ENCODE measurements at places on chromosomes 1 and 21.

GRCh38 chr1:12565094-12565965, 52.7 kb downstream of the DHRS3 start:
- DNase-seq = no peak

DNA sequence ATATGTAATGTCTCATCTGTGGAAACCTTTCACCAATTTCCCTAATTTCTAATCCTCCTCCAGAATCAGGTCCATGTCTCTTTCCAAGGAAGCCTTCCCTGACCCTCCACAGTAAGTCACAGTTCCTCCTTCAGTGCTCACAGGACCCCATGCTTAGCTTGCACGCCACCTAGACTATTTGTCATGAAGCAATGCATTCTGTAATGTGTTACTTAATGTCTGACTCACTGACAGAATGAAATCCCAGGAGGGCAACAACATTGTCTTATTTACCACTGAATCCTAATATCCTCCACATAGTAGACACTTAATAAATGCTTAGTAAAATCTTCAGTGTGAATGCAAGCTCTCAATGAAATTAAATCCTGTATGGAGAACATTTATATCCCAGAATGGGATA, 245.9 kb upstream of the PLD5 start:
- DNase-seq = no peak

GRCh38 chr1:199054694-199055093, 415.9 kb downstream of the PTPRC start:
- no peak for DNase-seq

DNA sequence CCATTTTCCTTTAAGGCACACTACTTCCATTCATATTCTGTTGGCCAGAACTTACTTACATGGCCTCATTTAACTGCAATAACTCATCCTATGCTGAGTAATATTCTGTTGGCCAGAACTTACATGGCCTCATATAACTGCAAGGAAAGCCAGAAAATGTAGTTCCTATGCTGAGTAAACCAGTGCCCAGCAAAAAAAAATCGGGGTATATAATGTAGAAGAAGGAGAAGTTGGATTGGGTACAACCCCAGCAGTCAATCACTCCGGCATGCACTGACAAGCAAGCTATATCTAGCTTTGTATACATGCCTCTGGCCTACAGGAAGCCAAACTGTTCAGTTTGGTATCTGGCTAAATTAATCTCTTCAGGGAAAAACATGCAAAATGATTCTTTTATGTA, 39.4 kb upstream of the PPIH start:
- no peak for DNase-seq

- DNase-seq = no peak
Measured at GRCh38 chr1:12345350-12346217, 115.8 kb downstream of the VPS13D start.

DNA sequence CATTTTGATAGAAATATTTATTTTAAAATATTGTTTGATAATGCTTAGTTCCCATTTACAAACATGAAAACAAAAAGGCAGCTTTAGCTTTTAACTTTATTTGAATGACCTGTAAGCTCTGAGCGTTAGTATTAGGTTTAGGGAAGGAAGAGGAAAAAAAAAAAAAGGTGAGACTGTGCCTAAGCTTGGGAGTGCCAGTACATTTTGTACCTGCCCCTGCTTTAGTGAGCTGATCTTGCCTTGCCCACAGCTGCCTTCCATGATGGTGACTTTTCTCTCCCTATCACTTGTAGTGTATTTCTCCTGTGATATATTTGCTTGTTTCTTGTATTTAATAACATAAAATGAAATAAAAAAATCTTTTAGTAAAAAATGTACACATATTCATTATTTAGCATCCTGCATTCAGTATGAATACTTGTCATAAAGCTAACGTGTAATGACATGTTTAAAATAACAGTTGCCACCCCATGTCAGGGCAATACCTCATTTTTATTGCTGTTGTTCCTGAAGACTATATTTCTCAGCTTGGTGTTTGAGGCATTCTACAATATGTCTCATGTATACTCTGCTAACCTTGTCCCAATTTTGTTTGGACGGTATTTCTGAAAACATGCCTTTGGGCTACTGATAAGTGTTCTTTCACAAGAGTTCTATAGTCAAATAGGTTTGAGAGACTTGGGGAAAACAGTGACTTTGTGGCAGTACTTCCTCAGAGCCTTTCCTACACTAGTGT, 76.3 kb downstream of the NEK7 start:
- no peak for DNase-seq

GRCh38 chr1:245894843-245895242, 612.2 kb downstream of the SMYD3 start:
- DNase-seq = no peak

DNA sequence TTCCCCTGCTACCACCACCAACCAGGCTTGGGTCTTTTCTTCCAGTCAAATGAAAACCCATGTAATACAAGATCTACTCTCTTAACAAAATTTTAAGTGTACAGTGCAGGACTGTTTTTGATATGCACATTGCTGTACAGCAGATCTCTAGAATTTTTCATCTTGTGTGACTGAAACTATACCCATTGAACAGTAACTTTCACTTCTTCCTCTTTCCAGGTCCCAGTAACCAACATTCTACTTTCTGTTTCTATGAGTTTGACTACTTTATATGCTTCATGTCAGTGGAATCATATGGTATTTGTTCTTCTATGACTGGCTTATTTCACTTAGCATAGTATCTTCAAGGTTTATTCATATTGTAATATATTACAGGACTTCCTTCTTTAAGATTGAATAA, 45.3 kb upstream of the PLPPR4 start:
- no peak for DNase-seq

GRCh38 chr1:75582725-75583261, 28.1 kb downstream of the SLC44A5 start:
- no peak for DNase-seq

GRCh38 chr1:145992502-145992936, 3.9 kb downstream of the TXNIP start:
- peak; percentile 33 for DNase-seq

DNA sequence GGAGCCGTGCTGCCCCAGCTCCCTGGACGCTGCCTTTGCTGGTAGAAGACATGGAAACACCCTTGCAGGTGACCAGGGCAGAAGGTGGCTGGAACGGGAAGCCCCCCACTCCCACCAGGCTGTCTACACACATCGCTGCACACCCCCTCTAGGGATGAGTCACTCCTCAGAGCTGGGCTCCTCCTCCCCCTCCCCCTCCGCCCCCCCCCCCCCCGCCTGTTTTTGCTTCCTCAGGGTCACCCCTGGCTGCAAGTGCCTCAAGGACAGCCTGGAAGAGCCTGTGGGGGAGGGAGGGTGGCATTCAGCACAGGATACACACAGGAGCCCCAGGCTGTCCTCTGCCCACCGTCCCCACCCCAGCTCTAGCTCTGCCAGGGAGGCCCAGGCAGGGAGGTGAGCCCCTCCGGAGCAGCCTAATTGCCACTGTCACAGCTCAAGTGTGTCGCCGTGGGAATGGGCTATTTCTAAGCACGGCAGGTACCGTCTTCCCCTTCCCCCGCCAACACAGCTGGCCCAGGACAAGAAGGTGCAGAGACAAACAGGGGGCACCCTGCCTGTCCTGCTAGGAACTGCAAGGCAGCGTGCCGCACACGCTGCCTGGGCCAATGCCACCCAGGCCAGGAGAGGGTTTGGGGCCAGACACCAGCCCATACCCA, 2.5 kb downstream of the FNDC10 start:
- DNase-seq = peak; percentile 32

GRCh38 chr1:203127666-203128430, at the start of gene ADORA1:
Gene ADORA1, plus strand, starts transcription at chr1:203127726. Its CDS starts 1,116 bp downstream, at chr1:203128842.
- no peak for DNase-seq

DNA sequence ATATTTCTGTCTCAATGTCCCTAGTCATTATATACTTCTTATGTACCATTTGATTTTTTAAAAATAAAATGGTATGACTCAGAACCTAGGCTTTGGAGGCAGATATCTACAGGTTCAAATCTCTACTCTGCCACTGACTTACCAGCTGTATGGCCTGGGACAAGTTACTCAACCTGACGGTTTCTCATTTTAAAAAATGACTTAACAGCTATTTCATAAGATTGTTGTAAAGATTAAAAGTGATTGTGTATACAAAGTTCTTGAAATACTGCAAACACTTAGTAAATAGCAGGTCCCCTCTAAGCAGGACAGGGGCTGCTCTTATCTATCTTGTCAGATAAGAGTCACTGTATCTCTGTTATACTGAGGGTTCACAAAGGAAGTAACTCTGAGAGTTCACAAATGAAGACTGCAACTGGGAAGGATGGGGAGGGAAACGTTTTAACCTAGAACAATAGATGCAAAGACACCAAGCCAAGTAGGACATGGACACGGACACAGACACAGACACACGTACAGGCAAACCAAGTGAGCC, 2.6 kb downstream of the BCAR3 start:
- no peak for DNase-seq

DNA sequence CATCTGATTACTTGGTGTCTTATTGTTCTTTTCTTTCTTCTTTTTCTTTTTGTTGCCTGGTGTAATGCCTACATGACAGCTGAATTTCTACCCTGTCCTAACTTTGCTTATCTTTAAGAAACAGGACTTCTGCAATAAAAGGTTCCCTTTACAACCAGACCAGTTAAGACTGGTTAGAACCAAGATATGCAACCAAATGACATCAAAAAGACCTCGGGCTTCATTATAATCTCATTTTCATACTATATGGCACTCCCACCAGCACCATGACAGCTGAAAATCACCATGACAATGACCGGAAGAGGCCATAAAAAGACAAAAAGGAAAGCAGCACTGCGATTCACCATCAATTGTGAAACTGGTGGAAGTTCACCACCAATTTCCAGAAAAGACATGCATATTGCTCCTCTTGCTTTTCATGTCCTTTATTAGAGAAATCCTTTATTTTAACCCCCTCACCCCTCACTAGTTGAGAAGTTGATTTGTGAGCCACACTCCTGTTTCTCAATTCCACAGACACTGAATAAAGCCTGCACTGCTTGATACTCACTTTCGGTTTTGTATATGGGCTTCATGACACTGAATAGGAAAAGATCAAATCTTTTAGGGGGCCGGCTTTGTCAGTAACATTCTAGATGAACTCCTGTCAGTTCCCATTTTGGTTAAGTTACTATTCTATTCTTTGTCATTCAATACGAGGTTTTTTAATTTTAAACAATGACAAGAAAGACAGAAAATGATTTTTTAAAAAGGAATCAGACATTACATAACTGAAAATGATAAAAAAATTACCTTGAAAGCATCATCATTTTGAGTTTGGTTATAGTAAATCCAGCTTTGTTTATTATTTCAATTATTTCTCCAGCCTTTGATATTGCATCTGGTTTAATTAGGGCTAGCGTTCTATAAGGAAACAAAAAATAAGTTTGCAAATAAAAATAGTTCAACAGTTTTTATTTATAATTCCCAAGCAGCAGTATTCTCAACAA, 58.1 kb downstream of the NME7 start:
- DNase-seq = peak; percentile 92

- DNase-seq = peak; percentile 59
Measured at GRCh38 chr1:904310-904950, 19.3 kb upstream of the SAMD11 start.

GRCh38 chr1:169392406-169392805, 24.4 kb downstream of the BLZF1 start:
- DNase-seq = no peak

DNA sequence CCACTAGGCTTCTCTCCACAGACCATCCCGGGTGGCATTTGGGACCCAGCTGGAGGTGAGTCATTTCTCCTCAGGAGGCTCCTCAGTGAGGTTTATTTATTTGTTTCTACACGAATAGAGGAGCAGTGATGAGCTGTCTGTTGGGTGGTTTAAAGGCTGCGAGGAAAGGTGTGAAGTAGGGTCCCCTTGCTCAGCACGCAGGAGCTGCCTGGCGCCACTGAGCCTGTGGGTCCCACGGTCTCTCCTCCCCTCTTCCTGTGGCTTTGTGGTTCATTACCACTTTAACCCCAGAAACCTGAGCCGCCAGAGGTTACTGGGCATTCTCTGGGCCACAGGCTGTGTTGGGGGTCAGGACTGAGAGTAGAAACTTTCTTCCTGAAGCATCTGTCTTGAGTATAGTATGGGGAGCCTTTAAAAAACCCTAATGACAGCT, 39.9 kb downstream of the IL6R start:
- DNase-seq = no peak

DNA sequence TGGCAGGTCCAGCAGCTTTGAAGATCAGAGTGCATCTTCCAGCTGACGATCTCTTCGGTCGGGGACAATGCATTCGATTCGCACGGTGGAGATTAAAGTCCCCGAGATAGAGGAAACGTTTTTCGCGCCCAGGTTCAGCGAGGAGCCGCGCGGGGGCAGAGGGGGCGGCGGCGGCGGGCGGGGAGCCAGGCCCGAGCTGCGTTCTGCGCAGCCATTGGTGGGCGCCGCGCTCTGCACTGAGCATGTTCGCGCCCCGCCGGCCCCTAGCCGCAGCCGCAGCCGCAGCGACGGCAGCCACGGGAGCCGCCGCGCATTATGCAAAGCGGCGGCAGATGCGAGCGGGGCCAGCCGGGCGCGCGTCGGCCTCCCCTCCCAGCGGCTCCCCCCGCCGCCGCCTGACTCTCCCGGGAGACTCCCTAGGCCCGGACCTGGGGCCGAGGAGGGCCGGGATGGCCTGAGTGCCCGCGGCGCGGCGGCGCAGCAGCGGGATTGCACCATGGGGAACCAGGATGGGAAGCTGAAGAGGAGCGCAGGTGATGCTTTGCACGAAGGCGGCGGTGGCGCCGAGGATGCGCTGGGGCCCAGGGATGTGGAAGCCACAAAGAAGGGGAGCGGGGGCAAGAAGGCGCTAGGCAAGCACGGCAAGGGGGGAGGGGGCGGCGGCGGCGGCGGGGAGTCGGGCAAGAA, at the start of gene FMN2:
FMN2 (plus strand) TSS at position 270 of the 687 bp plus-strand sequence; CDS start at position 497, 227 bp downstream.
- DNase-seq = no peak

DNA sequence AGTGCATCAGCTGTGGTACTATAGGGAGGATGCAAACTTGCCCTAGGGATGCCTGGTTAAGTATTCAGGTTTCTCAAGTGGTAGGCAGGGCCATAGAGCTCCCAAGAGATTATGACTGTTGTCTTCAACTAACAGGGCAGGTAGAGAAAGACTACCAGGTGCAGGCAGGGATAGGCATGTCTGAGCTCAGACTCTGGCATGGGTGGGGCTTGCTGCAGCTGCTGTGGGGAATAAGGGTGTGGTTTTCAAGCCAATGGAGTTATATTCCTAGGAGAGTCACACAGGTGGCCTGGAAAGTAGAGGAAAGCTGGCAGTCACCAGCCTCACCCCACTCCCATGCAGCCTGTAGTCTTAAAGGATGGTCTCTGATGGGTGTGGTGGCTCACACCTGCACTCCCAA, 673.4 kb upstream of the ADGRL4 start:
- no peak for DNase-seq

GRCh38 chr1:117069220-117069844, 9.2 kb downstream of the TTF2 start:
- no peak for DNase-seq

- DNase-seq = peak; percentile 0
Measured at GRCh38 chr1:155170101-155170785, 2.9 kb downstream of the KRTCAP2 start.

- no peak for DNase-seq
Measured at GRCh38 chr1:48757363-48757762, 19.3 kb downstream of the BEND5 start.

DNA sequence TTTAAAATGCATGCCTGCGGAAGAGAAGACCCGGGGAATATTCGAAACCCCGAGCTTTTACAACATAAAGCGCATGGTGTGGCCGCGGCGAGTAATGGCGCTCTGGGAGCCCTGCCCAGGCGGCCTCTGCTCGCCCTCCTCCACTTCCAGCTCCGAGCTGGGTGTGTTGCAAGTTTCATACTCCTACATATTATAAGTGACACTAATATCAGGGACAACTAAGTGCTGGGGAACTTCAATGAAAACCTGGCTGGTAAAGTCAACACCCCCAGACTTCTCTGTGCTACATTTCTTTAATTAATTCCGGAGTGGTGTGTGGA, 11.8 kb downstream of the SIM2 start:
- no peak for DNase-seq

GRCh38 chr1:21100481-21100921, 76.2 kb downstream of the EIF4G3 start:
- no peak for DNase-seq

Data from hematopoietic multipotent progenitor cell treated with erythropoietin and hydrocortisone succinate and interleukin-3 and kit ligand, for 8 days (in vitro differentiated cells).